ENCODE measurements at places on chromosomes 7 and 10.

- DNase-seq: no peak
These were observed 63.7 kb downstream of the GRM8 start for GRCh38 chr7:127189074-127189473.

DNA sequence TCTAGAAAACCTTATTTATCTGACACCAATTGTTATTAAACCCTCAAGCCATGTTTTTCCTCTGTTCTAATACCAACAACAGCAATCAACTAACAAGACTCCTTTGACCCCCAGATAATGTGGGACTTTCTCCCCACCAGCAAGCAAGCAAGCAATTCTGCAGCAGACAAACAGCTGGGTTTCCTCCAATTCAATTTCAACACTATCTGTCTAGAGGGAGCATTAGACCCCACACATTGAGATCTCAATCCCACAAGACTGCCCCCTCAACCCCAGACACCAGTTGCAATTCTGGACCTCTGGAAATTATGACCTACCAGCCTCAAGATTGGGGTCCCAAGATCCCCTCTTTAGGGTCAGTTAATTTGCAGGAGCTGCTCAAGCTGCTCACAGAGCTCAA, 89.4 kb upstream of the TMEM26 start:
- no peak for DNase-seq

GRCh38 chr7:120628251-120628650, 229.7 kb downstream of the TSPAN12 start:
- no peak for DNase-seq

GRCh38 chr10:133179651-133180050, 19.6 kb downstream of the KNDC1 start:
- no peak for DNase-seq

DNA sequence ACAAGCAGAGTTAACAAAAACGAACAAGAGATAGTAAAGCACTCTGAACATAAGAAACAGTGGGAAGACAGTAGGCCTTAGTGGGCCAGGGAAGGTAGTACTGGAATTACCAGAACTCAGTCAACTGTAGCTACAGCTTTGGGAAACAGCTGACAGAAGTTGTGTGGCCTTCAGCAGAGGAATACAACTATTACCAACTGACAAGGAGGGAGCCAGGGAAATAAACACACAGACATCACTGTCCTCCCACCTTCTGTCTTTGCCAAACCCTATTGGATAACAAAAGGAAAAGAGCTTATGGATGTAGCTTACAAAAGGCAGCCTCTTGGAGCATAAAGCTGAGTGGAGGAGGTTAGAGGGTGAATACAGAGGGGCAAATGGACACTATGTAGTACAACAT, 15.4 kb downstream of the MICU1 start:
- DNase-seq: no peak

- no peak for DNase-seq
These were observed 58.6 kb downstream of the ZMIZ1 start for GRCh38 chr10:79127151-79127961.

DNA sequence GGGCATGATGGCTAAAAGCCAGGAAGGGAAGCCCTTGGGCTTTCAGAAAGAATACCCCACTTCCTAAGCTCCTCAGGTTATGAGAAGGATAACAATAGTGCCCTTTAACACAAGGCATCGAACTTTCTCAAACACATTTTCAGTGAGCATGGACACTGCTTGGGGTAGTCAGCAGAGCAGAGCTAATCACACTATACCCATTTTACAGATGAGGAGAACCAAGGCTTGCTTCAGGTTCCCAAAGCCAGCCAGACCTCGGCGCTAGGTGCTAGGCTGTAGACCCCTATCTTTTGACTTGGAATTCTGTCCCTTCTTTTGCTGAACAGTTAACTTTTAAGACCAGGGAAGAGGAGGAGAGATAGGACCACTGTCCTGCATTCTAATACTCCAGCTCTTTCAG, 1.8 kb downstream of the NEURL1 start:
- no peak for DNase-seq

- DNase-seq: no peak
These were observed at the start of gene MMRN2 for GRCh38 chr10:86957471-86958115. Gene MMRN2 (minus strand): TSS chr10:86957615. CDS start chr10:86957541, 74 bp downstream.

- DNase-seq: no peak
These were observed 1.0 kb downstream of the OSBPL3 start for GRCh38 chr7:24978843-24979469.

- no peak for DNase-seq
These were observed 164.1 kb downstream of the PPP1R17 start for GRCh38 chr7:31851119-31851518.

- no peak for DNase-seq
These were observed 3.5 kb upstream of the OIT3 start for GRCh38 chr10:72890086-72890485.

- DNase-seq: no peak
These were observed 44.3 kb downstream of the PFKP start for GRCh38 chr10:3111621-3112163.

DNA sequence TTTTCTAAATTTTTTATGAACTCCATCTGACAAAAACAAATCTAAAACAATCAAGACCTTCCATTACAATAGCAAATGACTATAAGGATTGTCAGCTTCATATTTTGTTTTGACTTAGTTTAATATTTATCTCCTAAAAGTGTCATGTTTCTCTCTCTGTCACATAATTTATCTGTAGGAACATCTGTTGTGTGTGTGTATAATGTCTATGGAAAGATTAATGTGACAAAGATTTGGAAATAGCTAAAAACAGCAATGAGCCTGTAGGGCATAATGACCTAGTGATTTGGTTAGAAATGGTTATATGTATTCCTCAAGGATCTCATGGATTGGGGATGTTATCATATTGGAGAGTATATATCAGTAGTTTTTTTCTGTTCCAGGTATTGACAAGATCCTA, 69.6 kb upstream of the MDFIC start:
- no peak for DNase-seq

GRCh38 chr10:12791728-12792127, 209.8 kb downstream of the CCDC3 start:
- DNase-seq: no peak
